ENCODE measurements at places on chromosomes 7 and 10.

GRCh38 chr7:128360359-128360678 lies 1.2 kb downstream of the PRRT4 start:
- no peak for DNase-seq

- DNase-seq = no peak
These were observed 112.0 kb downstream of the PDE1C start for GRCh38 chr7:31958226-31958625.

DNA sequence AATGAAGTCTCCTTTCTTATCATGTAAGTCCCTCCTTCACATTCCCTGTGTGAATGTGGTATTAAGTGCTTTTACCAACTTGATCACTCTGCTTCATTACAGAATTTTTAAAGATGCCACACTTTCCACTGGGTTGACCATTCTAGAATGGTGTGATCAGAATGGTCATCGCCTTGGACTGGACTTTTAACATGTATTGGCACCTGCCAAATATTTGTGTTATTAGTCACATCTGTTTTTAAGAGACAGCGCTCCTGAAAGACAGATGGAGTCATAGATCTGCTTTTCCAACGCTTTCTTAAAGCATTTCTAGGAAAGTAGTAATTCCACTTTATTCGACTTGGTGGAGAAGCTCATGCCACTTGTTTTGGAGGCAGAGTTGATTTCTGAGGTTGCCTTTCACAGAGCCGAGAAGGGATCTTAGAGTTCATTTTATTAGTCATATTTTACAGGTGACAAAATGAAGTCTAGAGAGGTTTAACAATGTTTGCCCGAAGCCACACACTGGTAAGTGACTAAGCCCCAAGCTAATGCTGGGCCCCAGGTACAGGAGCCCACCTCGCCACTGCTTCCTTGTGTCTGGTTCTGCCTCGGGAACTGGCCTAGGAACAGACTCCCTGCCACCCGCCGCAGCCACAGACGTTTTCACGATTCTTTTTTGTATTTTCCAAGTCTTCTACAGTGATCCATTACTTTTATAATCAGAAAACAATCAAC lies 10.4 kb upstream of the BAMBI start:
- no peak for DNase-seq

GRCh38 chr7:80018941-80019808 lies 115.5 kb upstream of the GNAI1 start:
- peak; percentile 71 for DNase-seq

DNA sequence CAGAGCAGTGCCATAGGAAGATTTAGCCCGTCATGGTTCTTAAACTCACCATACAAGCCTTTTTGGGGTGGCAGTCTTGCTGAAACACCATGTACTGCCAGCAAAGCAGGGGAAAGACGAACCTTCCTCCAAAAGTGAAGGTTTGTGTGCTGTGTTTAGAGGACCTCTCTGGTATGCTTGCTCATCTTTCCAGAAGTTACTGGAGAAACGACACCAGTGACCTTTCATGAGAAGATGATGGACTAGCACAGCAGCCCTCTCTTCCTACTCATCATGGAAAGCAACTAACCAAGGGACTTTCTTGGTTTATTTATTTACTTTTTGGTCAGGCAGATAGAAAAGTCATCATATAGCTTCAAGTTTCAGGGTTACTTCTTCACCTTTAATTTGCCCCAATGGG lies 247.4 kb downstream of the PTEN start:
- DNase-seq = no peak

DNA sequence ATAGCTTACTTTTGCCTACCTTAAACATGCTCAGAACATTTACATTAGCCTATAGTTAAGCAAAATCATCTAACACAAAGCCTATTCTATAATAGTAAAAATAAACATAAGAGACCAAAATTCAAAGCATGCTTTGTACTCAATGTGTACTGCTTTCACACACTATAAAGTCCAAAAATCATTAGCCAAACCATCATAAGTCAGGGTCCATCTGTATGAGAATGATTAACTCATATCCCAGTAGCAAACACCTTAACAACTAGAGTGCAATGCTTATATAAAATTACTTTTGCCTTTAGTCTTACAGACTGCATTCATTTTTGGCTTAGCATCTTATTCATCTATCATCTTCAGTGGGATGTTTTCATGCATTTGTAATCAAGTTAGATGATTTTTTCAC lies 49.4 kb upstream of the VWC2 start:
- DNase-seq = no peak

DNA sequence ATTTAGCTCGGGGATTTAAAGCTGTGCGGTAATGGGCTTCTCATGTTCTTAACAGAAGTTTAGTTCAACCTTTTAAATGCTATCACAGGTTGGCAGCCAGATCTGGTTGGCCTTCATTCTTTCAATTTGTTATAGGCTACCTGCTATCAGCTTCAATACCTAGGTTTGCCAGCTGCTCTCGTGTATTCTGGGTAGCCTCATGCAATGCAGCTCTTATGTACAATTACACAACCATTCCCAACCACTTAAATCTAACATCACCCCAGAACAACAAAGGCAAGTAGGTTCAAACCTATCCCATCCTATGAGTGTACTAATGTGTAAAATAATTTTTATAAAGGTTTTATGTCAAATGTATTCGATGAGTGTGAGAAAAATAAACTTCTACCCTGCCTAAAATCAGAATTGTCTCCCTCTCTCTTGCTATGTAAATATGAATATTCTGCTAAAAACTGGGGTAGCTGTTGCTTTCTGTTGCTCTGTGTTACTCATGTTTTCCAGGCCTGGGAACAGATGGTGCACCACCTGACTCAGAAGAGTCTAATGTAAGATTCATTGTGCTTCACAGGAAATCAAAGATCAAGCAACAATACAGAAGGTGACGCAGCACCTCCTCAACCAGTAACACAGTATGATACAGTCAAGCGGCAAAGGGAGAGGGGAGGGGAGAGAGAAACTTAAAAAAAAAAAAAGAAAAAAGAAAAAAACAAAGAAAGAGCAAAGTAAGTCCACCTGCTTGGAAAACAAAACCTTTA lies 188.6 kb downstream of the ETV1 start:
- DNase-seq = no peak

DNA sequence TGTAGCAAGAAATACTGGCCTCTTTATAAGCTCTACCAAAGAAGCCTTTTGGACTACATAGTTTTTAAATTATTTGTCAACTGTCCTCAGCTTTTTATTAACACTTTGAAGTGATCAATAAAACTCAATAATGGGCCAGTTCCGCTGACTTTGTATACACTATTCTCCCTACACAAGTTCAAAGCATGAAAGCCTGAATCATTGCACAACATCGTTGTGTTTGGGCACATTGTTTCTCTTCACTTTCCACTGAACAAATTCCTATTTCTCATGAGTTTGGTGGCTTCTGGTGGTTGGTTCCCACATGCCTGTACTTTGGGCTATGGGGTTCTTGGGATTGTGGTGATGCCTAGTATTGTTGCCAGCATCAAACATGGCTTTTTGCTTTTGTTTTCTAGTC lies 561.8 kb upstream of the LRRN3 start:
- no peak for DNase-seq

DNA sequence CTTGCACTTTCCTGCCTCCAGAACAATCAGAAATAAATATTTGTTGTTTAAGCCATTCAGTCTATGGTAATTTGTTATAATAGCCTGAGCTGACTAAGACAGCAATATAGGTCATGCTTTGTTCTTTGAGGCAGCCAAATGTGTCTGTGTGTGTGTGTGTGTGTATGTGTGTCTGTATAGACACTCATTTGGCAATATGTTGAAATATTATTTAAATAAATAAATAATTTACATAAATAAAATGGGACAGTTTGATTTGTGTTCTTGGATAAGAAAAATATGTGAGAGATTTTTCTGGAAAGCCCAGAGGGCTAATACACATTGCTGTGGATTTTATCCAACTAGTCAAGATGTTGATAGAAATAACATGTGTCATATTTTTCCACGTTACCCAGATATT lies 140.2 kb downstream of the PTN start:
- no peak for DNase-seq

GRCh38 chr10:76210211-76210610 lies 778.8 kb downstream of the LRMDA start:
- no peak for DNase-seq

- DNase-seq = no peak
These were observed 164.5 kb upstream of the LRGUK start for GRCh38 chr7:133962646-133963045.

DNA sequence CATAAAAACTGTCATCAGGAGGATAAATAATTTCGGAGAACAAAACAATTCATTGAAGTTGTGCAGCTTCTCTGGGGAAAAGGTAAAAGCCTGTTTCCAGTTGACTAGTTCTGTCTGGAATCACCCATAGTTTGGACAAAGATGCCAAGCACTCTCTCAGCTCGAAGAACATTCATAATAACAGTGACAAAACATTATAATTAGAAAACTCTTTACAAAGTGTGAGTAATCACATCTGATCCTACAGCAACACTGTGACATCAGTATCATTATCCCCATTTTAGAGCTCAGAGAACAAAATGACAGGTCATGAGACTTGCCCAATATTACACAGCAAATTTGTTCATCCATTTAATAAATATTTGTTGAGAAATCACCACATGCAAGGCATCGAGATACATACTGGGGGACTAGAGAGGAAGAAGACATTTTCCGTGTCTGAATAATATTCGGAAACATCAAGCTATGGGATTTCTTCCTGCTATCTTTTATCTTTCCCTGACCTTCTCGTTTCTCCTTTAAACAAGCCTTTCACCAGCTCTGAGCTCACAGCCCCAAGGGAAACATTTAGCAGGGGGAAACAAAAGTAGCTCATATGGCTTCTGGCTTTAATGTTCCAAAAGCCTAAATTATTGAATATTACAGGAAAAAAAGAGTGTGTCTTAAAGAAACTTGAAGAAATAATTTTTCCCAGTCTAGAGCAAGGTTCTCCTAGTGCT lies 123.3 kb upstream of the GHITM start:
- DNase-seq = no peak

GRCh38 chr7:27374958-27375841 lies 132.6 kb downstream of the EVX1 start:
- no peak for DNase-seq

DNA sequence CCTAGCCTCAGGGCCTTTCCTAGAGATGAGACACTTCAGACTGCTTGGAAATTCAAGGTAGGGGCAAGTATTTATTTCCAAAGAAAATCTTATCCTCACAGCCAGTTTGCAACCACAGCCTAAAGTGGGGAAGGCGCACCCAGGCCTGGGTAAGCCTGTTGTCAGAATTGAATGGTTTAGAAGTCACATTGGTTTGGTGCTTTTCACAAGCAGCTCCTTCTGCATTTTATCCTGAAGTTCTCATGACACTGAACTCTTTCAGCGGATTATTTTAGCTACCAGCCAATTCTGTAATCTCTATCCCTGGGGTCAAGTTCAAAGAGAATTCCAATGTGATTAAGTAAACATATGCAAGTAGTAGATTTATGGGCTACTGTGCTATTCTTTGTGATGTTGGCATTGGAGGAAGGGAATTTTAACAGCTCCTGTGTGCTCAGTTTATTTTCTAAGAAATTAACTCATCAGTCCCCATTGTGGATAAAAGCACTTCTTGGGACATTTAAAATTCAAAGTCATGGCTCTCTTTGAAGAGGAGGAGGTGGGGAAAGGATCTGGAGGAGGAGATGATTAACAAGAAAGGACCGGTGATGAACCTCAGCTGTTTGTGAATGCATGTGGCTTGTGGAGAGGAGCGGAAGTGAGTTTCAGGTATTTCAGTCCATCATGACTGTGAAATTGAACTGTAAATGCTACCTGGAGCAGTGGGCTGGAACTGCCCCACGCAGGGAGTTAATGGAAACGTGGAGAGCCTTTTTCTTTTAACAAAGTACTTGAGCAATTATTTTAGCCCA lies 90.2 kb upstream of the CACUL1 start:
- DNase-seq = no peak

- no peak for DNase-seq
These were observed 123.4 kb upstream of the PDLIM1 start for GRCh38 chr10:95414016-95414830.

GRCh38 chr7:39531818-39532217 lies 34.4 kb upstream of the YAE1 start:
- no peak for DNase-seq

GRCh38 chr7:69939317-69939716 lies 341.0 kb downstream of the AUTS2 start:
- DNase-seq = no peak

- no peak for DNase-seq
These were observed 8.3 kb downstream of the NEBL start for GRCh38 chr10:20888620-20889330.

DNA sequence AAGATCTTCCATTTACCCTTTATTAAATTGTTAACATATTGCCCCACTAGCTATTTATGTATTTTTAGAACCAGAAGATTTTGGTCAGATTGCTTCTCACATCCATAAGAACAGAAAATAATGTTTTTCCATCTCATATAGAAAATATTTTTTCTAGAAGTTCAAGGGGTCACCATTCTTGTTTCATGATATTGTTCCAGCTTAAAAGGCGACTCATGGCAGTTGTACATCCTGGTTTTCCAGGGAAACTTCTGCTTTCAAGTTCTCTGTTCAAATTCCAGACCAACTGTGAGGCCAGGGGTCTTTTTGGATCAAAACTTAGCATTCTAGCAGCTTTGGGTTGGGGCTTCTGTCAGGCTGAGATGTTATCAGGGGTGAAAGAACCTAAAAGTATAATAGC lies 84.4 kb downstream of the LRRC4 start:
- no peak for DNase-seq

- no peak for DNase-seq
These were observed 55.6 kb upstream of the NKX6-2 start for GRCh38 chr10:132841615-132841975.

- DNase-seq = no peak
These were observed 3.4 kb downstream of the GNAT3 start for GRCh38 chr7:80508440-80508839.

GRCh38 chr7:39950473-39951225 lies 593 bp downstream of the CDK13 start:
- DNase-seq = no peak

GRCh38 chr10:16155834-16156233 lies 281.0 kb upstream of the PTER start:
- peak; percentile 32 for DNase-seq

DNA sequence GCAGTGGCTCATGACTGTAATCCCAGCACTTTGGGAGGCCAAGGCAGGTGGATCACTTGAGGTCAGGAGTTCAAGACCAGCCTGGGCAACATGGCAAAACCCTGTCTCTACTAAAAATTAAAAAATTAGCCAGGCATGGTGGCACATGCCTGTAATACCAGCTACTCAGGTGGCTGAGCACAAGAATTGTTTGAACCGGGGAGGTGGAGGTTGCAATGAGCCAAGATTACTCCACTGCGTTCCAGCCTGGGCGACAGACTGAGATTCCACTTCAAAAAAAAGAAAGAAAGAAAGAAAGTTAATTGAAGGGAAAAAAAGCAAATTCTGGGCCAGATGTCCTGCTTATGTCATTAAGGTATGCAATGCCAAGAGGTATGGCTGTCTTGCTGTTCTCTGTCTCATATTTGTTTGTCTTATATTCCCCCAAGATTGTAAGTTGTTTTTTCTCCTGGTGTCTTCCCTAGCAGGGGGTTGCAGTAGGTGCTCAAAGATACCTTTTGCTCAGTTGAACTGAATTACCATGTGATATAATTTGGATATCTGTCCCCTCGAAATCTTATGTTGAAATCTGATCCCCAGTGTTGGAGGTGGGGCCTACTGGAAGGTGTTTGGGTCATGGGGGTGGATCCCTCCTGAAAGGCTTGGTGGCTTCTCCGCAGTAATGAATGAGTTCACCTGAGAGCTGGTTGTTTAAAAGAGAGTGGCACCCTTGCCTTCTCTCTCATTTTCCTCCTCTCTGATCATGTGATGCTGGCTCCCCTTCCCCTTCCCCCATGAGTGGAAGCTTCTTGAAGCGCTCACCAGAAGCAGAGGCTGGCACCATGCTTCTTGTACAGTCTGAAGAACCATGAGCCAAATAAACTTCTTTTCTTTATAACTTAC lies 60.9 kb downstream of the MYOF start:
- peak; percentile 52 for DNase-seq

GRCh38 chr10:118045837-118046394 lies 825 bp downstream of the RAB11FIP2 start:
- DNase-seq = no peak
